ELR (cell line): ENCODE measurements at places on chromosomes 13 and 19.
A peak's percentile ranks its signal among the peaks of the same experiment; 100 is the strongest.

DNA sequence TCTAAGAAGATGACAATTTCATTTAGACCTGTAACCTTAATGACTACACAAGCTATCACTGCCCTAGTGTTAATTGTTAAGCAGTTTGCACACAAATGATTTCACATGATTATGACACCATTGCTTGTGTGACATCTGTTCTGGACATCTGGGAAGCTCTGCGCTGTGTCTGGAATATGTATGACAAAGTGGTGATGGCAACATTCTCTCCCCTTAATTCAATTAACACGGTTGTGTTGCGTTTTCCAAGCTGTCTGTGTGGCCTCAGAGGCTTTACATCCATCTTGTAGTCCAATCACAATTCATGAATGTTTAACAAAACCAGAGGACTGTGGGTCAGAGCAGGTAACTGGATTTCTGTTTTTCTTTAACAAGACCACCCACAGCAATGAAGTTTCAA lies 204.4 kb downstream of the COG6 start:
- DNase-seq, result no peak

DNA sequence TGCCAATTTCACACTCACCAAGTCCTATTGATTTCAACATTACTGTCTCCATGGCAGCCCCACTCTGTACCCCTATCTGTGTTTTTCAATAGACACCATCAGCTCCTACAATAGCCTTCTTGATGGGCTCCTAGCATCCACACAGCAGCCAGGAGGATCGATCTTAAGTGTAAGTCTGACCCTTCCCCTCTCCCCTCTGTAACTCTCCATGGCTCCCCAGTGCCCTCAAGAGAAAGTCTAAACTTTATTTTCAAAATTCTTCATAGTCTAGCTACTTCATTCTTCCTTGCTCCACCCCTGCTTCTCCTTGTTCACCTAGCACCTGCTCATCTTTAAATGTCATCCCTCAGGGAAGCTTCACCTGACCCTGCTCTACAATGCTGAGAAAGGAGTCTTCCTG lies 30.0 kb upstream of the ZNRF4 start:
- no peak for DNase-seq

DNA sequence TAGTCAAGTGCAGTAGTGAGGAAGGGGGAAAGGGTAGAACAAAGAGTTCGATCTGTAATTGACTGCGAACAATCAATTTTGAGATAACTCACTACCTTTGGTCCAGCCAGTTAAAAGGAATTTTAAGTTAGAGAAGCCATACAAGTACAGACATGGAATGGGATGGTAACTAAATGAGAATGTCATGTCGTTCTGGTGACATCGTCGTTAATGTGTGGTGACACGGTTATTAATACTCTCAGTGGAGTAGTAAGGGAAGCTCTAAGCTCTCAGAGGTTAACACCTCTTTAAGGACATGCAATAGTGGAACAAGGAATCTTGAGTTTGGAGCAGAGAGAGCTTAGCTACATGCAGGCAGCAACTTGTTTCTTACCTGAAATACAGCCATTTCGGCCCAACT lies 154.9 kb upstream of the KLF12 start:
- DNase-seq, result no peak

DNA sequence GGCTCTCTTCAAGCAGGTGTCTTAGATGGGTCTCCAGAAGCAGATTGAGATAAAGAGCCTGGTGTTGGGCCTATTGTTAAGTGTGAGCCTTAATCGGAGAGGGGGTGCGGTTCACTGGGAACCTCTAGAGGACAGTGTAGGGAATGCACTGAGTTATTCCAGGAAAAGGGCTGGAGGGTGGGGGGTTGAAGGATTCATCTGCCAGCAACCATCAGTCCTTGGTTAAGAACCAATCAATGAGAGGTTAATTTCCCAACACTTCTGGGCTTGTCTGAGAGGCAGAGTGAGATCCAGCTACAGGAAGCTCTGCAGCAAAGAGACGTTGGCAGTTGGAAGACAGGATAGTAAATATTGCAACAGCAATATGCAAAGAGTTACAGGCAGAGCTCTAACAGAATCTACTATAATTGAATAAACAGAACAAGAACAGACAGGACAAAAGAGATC lies 28.7 kb downstream of the CYP4F2 start:
- peak; percentile 34 for DNase-seq

GRCh38 chr19:38162632-38163031 lies 61.4 kb downstream of the DPF1 start:
- peak; percentile 26 for DNase-seq

DNA sequence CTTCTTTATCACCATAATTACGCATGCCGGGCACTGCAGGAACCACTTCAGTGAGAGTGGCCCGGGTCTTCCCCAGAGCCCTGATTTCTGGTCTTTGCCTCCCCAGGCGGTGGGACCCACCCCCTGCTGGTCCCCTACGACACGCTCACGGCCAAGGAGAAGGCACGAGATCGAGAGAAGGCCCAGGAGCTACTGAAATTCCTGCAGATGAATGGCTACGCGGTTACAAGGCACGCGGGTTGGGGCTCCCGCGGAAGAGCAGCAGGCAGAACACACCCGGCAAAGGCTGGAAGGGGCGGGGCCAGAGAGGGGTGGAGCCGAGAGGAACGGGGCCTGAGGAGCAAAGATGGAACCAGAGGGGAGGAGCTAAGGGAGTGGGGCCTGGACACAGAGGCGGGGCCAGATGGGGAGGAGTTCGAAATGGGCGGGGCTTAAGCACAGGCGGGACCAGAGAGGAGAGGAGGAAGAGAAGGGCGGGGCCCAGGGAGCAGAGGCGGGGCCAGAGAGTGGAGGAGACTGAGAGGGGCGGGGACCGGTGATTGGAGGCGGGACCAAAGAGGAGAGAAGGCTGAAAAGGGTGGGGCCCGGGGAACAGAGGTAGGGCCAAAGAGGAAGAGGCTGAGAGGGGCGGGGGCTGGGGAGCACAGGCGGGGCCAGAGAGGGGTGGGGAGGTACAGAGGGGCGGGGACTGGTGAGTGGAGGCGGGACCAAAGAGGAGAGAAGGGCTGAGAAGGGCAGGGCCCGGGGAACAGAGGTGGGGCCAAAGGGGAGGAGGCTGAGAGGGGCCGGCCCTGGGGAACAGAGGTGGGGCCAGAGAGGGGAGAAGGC lies 73.4 kb downstream of the RYR1 start:
- DNase-seq, result peak; percentile 54
